ENCODE measurements at places on chromosomes 16 and 17.
A peak's percentile ranks its signal among the peaks of the same experiment; 100 is the strongest.

DNA sequence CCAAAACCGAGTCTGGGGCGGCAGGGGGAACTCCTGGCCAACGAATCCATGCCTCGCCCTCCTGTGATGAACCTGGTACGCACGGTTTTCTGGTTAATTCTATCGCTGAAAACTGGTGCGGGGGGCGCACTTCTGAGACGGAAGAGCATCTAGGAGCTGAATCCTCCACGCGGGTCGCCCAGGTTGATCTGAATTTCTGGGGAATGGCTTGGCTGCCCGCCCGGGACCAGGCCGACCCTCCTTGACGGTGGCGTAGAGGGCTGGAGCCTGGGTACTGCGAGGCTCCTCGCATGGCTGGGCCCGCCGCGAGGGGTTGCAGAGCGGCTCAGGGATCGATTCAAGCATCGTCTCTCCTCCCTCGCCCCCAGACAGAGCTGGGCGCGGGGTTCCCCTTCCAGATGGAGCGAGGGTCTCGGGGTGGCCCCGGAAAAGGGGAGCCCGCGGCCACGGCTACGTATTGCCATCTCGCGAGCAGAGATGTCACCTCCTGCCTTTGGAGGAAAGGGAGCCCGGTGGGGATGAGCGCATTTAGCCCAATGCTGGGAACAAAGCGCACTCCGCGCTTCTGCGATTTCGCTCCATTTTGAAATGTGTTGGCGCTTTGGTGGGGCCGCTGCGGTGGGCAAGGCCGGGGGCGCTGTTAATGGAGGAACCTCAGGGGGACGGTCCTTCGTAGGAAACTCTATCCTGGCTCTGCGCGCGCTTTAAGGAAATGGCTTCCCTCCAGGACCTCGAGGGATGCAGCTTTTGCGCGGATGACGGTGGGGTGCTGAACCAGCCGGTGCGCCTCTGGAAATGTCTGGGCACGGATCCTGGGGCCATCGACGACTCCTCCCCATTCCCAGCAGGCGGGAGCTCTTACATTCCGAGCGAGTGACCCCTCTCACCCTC is 2.7 kb downstream of the MAPT start:
- no peak for DNase-seq

DNA sequence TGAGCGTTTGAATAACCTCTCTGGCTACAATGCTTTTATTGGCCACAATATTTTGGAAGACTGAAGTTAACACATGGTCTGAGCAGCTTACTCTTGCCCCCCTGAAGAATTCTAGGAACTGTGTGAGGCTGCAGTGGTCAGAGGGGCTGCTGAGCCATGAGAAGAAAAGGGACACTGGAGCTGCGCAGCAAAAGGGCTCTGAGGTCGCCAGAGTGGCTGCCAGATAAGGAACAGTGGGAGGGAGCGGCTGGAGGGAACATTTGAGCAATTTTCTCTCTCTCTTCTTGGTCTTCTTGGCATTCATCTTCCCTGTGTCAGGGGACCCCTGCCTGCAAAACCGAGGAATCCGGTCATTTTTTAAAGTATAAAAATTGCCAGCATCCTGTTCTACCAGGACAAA is 66.1 kb downstream of the CPPED1 start:
- no peak for DNase-seq

DNA sequence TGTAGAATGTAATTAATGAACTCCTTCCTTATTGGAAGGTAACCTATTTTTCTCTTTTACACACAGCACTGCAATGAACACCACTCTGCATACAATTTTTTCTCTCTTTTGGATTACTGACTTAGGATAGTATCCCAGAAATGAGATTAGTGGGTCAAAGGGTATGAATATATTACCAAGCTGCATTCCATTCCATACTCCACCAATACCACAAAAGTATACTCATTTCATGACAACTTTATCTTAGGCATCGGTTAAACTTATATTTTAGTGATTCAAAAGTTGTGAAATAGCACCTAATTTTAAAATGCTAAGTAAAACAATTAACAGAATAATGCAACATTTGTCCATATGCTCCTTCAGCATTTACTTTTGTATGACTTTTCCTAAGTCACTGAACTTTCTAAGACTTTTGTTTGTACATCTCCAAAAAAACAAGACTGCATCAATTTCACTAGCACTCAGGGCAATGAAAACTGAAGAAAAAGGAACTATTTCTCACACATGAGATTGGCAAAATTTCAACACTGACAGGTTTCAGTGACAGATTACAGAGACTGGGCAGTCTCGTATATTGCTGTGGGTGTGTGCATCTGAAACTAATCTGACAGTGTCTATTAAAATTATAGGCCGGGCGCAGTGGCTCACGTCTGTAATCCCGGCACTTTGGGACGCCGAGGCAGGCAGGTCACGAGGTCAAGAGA is 32.1 kb downstream of the HELZ start:
- peak; percentile 37 for DNase-seq

DNA sequence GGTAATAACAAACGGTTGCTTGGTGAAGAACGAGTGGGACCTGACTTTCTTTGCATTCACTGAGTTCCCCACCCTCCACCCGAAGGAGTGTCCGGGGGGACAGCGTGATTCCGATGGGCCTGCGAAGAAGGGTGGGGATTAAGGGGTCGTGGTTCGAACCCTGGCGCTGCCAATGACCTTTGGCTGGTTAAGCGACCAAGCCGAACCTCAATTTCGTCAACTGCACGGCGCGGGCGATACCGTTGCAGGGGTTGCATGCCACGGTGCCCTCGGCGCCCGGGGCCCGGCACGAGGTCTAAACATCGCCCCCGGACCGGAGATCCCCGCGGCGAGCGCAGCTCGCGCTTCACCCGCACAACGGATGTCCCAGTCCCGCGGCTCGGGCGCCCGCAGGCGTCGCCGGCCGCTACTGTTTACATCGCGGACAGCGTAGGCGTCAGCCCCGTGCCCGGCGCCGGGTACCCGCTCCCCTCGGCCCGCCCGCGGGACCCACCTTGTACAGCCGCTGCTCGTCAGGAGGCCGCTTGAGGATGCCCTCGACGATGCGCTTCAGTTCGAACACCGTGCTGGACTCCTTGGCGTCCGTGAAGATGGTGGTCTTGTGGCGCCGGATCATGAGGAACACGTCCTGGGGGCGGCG is 460 bp downstream of the ELOB start:
- DNase-seq, result no peak

DNA sequence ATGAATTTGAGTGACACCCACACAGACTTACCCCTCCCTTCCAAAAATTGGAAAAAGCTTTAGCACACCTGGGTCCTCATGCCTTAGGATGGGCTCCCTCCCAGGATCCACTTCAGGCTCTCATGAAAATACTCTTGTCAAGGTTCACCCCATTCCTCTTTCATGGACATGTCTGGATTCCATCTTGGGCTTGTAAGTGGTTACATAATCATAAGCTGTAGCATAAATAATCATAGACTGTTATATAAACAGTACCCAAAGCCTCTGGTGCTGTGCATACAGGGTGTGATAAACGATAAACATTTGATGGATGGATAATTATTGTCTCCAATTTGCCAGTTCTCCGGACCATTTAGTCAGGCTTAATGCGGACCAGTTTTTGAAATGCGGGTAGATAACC is 53.7 kb upstream of the TEKT3 start:
- DNase-seq, result no peak

DNA sequence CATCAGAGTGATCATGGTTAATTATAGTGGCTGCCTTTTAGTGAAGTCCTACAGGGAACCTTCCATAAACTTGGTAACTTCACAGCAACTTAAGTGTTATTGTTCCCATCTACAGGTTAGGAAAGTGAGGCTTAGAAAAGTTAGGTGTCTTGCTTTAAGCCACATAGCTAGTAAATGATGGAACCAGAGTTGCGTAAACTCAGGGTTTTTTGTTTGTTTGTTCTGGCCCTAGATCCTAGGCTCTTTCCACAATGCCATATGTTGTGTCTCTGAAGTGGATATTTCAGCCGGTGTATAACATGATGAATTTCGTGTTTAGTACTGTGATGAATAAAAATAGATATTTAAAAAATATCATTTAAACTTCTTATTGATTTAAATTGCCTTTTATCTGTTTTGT is 27.6 kb downstream of the DNAH9 start:
- no peak for DNase-seq

GRCh38 chr17:72566671-72567484 is 446.1 kb downstream of the SOX9 start:
- no peak for DNase-seq

DNA sequence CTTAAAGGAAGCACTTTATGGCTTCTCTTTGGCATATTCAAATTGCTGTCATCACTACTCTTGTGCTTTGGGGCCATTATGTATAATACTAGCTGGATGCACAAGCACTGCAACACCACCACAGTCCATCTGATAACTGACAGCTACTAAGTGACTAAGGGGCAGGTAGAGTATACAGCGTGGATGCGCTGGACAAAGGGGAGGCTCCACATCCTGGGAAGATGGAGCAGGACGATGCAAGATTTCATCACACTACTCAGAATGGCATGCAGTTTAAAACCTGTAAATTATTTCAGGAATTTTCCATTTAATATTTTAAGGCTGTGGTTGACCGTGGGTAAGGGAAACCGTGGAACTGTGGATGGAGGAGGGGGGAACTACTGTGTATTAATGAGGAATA is 25.0 kb downstream of the MPRIP start:
- no peak for DNase-seq
